Naive thymus-derived CD8-positive, alpha-beta T cell (primary cell): ENCODE measurements at places on chromosomes 6 and 20.

DNA sequence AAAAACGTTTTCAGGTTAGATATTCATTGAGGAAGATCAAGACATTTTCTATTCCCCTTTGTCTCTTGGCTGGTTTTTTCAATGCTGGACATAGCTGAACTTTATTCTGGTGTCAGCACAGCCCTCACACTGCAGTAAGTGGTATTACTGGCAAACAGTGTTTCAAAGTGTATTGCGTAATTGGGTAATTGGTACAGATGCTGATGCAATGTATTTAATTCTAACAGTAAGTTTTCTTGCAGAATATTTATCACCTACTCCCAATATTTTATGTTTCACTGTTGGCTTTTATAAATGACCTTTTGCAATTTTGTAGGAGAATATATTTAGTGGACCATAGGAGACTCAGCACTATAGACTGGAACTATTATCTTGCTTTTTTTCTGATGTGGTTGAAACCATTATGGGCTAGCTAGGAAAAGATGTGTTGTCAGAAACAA is 287.6 kb upstream of the SOX4 start:
- DNase-seq, result no peak

GRCh38 chr6:10801224-10801848 is 37.0 kb downstream of the MAK start:
- peak; percentile 44 for DNase-seq

DNA sequence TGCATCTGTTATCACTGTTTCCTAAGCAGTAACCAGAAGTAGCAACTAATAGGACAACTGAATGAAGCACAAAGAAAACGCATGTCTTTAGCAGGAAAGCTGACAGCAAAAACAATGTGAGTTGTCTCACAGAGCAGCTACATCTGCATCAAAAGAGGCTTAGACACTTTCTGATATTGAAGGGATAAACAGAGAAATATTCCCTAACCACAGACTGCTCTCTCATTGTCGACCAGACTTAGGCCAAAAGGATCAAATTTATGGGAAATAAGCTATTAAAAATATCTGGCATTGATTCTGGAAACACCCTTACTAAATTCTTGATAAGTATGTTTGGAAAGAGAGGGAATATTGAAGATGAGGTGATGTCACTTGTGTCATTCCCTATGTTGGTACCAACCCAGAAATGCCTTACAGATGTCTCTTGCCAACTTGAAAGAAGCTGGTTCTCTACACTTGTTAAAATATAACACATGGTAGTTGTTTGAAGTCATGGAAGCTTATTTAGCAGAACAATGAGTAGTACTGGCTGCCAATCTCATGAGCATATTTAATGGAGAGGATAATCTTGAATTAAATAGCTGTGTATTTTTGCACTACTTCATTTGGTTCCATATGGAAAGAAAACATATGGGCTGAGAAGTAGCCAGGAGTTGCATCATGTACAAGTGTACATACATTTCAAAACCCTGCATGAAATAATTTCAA is 929.3 kb upstream of the MAN1A1 start:
- no peak for DNase-seq

- no peak for DNase-seq
Observed at GRCh38 chr6:80161434-80161833, 55.0 kb downstream of the BCKDHB start.

- DNase-seq, result no peak
Observed at GRCh38 chr6:17932330-17932852, 55.0 kb downstream of the KIF13A start.

DNA sequence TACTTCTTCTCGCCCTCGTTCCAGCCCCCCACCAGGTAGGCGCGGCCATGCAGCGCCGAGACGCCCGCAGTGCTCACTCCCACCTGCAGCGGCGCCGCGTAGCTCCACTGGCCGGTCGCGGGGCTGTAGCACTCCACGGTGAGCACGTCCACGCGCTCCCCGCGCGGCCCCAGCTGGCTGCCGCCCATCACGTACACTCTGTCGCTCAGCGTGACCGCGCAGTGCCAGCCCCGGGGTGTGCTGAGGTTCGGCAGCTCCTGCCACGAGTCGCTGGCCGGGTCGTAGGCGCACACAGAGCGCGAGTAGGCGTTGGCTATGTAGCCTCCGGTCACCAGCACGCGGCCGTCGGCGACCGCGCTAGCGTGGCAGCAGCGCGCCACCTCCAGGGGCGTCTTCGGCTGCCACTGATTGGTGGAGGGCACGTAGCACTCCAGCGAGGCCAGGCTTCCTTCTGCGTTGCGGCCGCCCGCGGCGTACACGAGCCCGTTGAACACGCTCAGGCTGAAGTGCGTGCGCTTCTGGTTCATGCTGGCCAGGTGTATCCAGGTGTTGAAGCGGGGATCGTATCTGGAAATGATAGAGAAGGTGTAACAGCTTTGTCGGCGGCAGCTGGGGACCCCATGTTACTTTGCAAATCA is 13.7 kb downstream of the KLHL31 start:
- DNase-seq, result peak; percentile 74

GRCh38 chr6:11909696-11910132 is 102.4 kb upstream of the HIVEP1 start:
- no peak for DNase-seq

DNA sequence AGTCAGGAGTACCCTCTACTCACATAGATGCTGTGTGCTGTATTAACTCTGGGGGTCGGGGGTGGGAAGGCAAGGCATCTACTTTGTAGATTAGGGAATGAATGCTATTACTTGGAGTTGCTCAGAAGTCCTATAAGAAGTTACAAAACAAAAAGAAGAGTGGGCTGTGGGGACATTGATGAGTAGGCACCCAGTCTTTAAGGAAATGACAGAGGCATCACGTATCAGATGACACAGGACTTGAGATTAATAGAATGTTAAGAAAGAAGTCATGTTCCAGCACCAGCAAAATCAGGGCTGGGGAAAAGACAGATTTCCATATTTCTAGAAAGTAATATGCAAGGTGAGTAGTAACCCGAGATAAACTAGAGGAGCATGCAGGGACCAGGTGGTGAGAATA is 19.0 kb upstream of the STXBP5 start:
- DNase-seq, result no peak

DNA sequence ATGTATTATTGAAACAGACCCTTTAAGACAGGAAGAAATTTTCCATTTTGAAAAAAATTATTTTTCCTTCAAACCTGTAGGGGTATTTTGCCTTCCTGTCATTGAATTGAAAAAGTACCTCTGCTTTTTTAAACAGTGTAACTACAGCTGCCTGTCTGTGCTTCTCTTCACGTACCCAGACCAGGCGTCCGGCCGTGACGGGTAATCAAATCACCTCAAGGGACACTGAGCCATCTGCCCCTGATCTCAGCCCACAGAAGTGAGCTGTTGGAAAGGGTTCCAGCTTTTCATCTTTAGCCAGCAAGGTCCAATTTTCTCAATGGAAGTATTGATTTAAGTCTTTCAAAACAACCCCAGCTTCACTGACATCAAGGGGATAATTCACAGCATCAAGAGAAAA is 58.0 kb downstream of the SLC35D3 start:
- no peak for DNase-seq

DNA sequence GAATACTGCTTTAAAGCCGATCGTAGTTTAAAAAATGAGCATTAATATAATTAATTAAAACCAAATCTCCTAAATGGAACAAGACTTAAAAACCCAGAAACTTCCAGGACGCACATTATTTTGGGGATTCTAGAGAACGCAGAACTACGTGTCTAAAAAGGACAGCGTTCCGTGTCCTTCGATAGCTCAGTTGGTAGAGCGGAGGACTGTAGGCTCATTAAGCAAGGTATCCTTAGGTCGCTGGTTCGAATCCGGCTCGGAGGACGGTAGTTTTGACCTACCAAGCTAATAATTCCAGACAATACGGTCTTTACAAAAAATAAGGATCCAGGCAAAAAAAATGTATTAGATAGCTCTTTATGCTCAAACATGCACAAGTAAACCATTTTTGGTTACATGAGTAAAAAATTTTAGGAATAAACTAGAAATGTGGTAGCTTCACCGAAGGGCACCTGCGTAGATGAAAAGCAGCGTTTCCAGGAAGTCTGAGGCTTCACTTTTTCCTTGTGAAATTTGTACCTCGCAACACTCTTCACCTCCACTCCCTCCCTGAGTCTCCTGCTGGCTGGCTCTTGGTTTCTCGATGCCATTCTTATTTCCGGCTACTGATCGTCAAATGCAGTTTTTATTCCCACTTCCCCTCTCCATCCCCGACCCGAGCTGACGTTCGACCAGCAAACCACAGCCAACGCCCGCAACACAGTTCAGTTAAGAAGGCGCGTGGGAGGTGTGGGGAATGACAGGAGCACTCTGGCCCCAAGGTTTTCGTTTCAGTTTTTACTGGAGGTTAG is 19.6 kb upstream of the ABT1 start:
- DNase-seq, result no peak

DNA sequence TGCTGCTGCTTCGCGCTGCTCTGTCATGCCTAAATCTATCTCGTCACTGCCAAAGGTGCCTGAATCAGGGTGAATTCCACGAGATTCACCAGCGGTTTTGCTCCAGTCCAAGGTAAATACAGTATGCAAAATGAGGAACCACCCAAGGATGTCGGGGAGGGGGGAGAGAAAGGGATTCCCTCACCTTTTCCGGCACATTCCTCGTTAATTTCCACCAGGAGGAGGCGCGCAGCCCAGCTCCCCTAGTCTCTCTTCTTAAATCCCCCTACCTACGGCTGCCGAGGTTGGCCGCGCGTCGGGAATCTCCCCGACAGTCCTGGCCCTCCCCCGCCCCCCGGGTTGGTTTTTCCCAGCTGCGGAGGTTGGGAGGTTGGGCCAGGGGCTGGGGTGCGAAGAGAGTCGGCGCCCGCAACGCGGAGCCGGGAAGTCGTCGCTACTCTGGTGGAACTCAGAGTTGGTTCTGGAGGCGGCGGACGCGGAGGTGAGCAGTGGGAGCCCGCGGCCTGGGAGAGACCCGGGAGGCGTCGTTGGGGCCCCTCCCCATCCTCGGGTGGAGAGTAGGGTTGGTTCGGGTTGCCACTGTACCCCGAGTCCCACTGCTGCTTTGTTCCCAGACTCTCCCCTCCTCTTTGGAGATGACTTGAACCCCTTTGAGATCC is at the start of gene TPBG:
Gene TPBG, plus strand, starts transcription at position 390 of the 659 bp plus-strand sequence. CDS start 1,145 bp downstream, outside the sequence.
- DNase-seq, result no peak
